NCI-H345 (cell line): ENCODE measurements at places on chromosomes 4 and X.
A peak's percentile ranks its signal among the peaks of the same experiment; 100 is the strongest.

- no peak for DNase-seq
Observed at GRCh38 chr4:149120331-149121022, 678.3 kb upstream of the NR3C2 start.

DNA sequence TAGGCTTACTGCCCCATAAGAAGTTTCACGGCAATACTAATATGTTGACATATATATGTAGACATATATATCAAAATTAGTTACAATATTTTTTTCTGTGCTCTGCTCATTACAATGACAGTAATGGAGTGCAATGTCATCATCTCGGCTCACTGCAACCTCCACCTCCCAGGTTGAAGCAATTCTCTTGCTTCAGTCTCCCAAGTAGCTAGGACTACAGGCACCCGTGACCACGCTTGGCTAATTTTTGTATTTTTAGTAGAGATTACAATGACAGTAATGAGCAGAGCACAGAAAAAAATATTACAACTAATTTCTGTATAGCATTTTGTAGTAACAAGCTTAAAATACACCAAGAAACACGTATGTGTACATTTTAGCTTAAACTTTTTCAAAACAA, 7.6 kb downstream of the EIF4E start:
- no peak for DNase-seq

GRCh38 chr4:106677213-106677612, 308.6 kb upstream of the GIMD1 start:
- DNase-seq: no peak

DNA sequence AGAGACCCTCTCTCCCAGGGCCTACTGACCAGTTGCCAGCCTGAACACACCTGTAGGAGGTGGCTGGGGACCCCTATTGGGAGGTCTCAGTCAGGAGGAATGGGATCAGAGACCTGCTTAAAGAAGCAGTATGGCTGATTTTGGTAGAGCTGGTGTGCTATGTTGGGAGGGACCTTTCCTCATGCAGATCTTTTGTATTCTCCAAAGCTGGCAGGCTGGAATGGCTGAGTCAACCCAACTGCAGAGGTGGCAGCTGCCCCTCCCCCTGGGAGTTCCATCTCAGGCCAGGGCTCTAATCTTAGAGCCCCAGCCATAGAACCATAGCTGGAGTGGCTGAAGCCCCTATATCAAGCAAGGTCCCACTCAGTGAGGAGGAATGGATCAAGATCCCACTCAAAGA, 279.3 kb upstream of the BMP3 start:
- DNase-seq: no peak

- DNase-seq: no peak
Observed at GRCh38 chrX:24877288-24877664, 138.5 kb downstream of the ARX start.

DNA sequence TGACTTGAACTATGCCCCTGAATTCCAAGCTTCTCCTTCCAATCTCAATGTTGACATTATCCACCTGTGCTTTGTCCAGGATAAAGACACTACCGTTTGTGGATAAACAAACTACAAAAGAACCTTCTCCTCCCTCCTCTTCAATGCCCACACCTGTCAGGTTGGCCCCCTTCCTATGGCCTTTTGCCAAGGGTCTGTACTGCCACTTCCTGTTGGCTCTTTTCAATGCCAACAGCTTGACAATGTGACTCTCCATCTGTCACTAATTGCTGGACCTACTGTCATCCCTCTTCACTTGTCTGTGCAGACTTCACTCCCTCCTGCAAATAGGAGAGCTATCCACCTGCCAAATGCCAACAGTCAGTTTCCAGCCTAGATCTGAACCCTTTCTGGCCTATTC, 35.8 kb upstream of the MID1 start:
- peak; percentile 86 for DNase-seq

GRCh38 chr4:20532871-20533870, 167.1 kb upstream of the PACRGL start:
- no peak for DNase-seq

GRCh38 chrX:119501511-119502148, 33.4 kb downstream of the SLC25A5 start:
- DNase-seq: no peak

GRCh38 chrX:139120760-139121159, 409.2 kb upstream of the FGF13 start:
- no peak for DNase-seq

GRCh38 chr4:86855572-86855971, 6.4 kb upstream of the SLC10A6 start:
- no peak for DNase-seq

- no peak for DNase-seq
Observed at GRCh38 chrX:16633754-16634153, 16.2 kb upstream of the S100G start.

DNA sequence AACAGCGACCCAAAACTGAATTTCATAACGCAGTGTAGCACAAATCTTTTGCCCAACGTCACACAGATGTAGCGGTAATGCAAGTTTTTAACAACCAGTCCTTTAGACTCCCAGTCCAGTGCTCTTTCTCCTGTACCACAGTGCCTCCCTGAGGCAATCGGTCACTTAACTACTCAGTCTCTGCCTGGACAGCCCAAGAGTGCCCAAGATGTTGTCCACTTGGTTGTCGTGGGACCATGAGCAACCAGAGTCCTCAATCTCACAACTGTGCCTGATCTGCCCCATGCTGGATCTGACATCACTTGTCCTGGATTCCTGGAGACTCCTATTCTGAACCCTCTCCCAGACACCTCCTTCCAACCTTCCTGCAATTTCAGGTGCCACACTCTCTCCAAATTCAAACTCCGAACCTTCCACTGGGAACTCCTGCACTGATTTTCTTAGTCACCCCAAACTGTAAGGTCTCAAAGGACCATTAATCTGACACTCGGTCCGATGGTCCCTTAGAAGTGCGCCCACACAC, 702 bp downstream of the MMGT1 start:
- peak; percentile 6 for DNase-seq
